ENCODE measurements at places on chromosomes 1 and 21.

- DNase-seq: no peak
Observed at GRCh38 chr1:154913273-154913672, 23.2 kb downstream of the PMVK start.

DNA sequence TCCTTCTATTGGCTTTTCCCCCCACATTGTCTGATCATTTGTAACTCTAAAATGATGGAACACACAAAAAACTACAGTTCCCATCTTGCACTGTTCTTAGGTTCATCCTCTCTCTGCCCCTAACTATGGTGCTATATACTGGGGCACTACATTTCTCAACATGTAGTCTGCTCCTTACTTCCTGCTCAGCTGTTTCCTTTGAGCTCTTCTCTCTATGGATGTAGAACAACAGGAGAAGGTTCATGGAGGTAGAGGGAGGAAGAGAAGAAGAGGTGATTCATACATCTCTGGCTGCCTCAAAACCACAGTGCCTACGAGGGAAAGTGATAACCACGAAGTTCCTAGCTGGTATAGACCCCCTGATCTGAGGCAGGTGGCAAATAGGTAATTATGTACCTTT, 7.0 kb upstream of the C1orf146 start:
- no peak for DNase-seq

DNA sequence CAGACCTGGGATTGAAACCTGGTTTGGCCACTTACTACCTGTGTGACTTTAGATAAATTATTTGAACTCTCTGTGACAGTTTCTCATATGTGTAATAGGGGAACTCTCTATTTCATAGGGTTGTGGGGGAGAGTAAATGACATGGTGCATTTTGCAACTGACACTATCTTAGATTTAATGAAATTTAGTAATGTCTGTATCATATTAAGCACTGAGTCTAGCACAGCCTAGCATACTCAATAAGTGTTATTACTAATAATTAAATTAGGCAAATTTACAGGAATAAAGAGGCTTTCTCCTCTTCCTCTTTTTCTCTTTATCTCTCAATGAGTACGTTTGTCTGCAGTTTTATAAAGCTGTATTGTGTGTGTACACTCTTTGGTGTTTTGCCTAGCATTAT, 80.2 kb upstream of the MACF1 start:
- DNase-seq: no peak

- DNase-seq: no peak
Observed at GRCh38 chr1:24256687-24257086, 62.5 kb upstream of the GRHL3 start.

GRCh38 chr1:13702425-13703127, 2.6 kb downstream of the PRDM2 start:
- DNase-seq: no peak

DNA sequence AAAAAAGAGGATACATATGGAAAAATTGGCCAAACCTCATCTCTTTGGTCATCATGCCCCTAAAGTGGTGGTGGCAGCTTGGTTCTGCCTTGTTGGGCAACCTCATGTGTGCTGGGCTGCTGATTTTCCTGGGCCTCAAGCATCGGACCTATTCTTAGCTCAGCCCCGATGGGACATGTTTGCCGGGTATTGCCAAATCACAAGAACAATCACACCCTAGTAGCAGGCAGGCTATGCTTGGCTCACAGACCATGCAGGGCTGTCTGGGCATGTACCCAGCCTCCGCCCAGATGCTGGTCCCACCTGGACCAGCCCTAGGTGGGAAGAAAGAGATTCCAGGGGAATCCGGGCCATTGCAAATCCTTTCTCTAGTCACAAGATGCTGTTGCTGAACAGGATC, 189.4 kb upstream of the FGGY start:
- no peak for DNase-seq

GRCh38 chr1:145979746-145980456, 15.4 kb downstream of the POLR3GL start:
- DNase-seq: no peak

DNA sequence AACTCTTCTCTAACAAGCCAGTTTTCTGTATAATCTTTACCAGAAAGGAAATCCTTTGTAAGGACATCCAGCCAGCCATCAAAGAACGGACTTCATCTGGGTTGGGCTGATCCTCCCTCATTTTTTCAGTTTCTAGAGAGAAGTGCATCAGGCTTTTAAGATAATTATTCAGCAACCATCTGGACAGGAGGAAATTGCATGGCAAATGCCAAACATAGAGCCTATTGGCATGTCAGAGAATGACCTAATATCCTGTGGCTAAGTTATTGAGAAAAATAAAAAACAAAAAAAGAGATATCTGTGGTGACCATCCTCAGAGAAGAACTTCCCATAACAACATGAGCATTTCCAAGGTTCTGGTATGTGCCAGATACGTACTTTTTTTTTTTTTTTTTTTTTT, 74.9 kb upstream of the BEND5 start:
- DNase-seq: no peak

DNA sequence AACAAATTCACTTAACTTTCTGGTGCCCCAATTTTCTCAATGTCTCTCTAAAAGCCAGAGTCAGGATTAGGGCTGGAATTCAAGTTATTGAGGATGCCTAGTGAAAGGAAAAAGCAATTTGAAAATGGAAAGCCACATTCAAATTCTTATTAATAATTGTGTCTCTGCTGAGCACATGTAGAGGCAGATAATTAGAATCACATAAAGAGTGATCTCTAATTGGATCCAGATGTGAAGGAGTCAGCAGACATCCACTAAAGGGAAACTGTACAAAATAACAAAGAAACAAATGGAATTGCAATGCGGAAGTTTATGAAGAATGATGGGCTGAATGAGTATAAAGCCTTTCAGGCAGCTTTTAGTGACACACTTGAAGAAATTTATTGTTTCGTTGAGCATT, 482.6 kb downstream of the TTLL7 start:
- DNase-seq: no peak

- DNase-seq: no peak
Observed at GRCh38 chr1:32073299-32074229, 825 bp downstream of the TMEM39B start.

GRCh38 chr1:23209770-23210169, 7.5 kb downstream of the HTR1D start:
- no peak for DNase-seq

DNA sequence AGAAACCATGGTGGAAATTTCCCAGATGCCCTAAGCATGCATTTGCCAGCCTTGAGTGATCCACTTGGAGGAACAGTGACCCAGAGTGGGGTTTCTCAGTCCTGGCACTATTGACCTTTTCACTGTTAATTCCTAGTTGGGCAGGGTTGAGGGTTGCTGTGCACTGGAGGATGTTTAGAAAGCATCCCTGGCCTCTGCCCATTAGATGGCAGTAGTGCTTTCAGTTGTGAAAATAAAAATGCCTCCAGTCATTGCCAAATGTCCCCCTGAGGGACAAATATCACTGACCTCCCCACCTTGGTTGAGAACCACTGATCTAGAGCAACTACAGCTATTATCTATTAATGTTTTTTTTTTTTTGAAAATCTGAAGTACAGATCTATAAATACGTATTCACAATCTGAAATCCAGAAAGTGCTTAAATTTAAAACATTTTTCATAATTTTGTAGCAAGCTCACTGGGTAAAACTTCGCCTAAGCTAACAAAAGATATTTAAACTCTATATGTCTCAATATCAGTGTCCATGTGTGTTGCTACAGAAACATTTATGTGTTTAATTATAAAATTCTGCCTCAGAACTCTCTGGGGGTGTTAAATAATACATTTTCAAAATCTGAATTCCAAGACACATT, 27.3 kb downstream of the F3 start:
- DNase-seq: no peak

DNA sequence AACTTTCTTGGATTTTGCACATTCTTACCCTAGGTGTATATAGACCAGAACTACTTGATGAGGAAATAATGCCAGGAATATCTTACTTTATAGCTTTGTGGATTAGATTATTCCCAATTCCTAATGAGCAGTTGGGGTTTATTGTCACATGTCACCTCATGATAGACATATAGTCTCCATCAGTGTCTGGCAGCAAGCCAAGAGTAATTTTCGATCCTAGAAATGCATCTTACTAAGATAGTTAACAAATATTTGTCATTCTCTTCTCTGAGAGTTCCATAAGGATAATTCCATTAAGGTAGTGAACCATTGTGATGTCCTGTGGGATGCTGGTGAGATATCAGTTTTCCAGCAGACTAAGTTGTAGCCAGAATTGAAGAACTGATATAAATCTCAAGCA, 1282.9 kb upstream of the B3GALT2 start:
- no peak for DNase-seq

DNA sequence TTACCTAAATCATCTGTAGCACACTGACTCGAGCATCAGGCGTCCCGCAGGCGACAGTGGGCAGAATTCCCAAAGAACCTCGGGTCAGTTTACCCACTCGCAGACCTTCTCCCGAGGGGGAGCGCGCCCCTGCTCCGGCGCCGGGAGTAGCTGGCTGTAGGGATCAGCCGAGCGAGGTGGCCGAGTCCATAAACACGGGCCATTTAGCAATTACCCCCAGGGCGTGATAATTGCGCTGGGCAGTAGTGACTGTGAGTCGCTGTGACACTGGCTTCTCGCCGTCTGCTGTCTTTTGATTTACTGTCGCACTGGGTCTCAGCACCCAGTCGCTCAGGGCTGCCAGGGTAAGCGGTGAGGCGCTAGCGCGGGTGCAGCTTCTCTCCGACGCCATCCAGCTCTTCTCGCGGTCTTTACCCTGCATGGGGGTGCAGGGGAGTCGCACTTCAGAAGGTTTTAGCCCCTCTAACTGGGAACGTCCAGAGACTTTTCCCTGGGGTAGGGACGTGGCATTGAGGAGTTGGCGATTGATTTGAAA, 16.2 kb downstream of the HLX start:
- DNase-seq: no peak

DNA sequence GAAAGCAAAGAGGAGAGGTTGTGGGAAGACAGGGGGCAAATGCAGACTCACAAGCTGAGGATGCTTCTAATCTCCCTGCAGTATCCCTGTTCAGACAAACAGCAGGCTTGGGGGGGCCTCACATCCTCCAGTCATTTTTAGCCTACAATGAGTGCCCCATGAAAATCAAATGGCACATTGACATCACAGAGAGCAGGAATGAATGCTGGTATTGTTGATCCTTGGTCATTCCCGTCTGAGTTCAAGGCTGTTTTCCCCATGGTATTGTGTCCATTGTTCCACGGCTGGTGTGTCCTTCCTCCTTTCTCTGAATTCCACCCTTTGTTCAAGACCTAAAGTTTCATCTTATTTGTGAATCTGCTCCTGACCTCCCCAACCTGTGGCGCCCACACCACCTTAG, 545.6 kb downstream of the AJAP1 start:
- no peak for DNase-seq

GRCh38 chr1:223000632-223001031, 142.4 kb downstream of the TLR5 start:
- DNase-seq: no peak

GRCh38 chr1:162536511-162536910, 25.0 kb upstream of the UAP1 start:
- no peak for DNase-seq

DNA sequence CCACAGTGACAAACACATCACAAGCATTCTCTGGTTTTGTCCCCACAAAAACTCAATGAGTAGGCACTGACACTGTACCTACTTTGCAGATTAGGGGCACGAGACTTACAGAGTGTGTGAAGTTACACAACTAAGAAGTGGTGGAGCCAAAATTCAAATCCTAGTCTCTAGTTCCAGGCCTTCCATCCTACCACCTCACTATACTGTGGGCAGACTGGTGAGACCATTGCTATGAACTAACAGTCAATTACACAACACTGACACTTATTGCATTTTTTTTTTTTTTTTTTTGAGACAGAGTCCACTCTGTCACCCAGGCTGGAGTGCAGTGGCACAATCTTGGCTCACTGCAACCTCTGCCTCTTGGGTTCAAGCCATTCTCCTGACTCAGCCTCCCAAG, 71.4 kb downstream of the KCNN3 start:
- no peak for DNase-seq

DNA sequence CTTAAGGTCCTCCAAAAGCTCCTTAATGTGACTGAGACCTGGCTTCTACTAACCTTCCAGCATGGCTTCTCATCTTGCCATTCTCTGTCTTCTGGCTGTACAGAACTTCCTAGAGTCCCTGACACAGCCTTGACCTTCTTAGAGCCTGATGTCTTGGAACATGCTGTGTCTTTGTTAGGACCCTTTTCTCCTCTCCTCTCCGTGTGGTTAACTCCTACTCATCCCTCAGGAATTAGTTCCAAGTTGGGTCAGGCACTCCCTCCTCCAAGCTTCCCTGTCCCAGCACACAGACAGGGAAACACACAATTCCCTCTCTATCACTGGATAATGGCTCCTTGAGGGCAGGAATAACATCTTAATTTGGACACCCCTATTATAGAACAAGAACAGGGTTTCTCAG, 275.4 kb upstream of the USP24 start:
- DNase-seq: no peak

DNA sequence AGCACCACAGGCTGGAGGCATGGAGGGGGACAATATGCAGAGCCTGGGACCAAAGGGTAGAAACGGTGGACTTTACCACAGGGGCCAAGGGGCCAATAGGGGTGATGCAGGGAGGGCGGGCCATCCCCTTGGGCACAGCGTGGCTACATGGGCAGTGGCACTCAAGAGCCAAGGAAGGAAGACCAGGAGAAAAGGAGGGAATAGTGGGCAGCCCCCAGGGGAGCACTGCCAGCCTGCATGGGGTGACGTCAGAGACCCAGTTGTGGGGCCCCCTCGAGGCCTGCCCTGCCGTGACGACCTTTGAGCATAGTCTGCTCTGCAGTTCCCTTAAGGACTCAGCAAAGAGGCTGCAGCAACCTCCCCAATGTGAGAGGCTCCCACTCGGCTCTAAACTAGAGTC, 95.5 kb upstream of the TMPRSS2 start:
- no peak for DNase-seq

DNA sequence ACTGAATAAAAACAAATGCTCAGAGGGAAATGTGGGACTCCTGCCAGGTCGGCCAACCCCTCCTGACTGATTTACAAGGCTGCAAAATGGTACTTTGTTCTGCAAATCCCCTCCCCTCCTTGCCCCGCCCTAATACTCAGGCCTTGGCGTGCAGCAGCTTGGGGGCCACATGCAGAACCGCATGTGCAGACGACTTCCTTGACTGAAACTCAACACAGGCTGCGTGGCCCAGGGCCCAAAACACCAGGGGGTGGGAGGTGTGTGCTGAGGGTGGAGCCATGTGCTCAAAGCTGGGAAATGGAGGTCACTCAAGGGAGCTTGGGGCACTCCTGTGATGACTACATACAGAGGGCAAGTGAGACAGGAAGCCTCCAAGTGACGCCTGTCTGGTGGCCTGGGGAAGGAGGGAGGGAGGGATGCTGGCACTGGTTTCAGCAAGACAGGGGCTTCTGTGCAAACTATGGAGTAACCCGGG, 87.2 kb downstream of the MRPL37 start:
- no peak for DNase-seq

GRCh38 chr1:10765734-10766478, 30.5 kb downstream of the CASZ1 start:
- no peak for DNase-seq

- no peak for DNase-seq
Observed at GRCh38 chr21:46410516-46410915, 48.2 kb upstream of the DIP2A start.

GRCh38 chr1:91883470-91883869, 2.5 kb downstream of the TGFBR3 start:
- no peak for DNase-seq

Data from AG04450 (cell line).